ENCODE measurements at places on chromosomes 7 and 10.

- peak; percentile 70 for DNase-seq
Observed at GRCh38 chr10:47311932-47312662, 10.2 kb upstream of the GDF2 start.

- no peak for DNase-seq
Observed at GRCh38 chr7:150958597-150958996, 19.5 kb downstream of the KCNH2 start.

DNA sequence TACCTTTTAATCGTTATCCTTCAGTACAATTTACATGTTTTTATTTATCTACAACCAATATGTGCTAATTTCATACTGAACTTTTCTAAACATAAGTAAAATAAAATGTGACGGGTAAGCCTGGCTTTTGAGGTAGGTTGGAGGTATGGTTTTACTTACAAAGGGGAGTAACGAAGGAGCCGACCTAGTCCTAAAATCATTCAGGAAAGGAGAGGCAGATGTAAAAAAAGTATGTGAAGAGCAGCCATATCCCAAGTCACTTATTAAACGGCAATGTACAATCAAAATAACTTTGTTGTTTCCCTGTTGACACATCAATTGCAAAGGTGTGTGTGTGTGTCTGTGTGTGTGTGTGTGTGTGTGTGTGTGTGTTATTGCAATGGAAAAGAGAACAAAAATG lies 351.3 kb downstream of the CRPPA start:
- DNase-seq = no peak

DNA sequence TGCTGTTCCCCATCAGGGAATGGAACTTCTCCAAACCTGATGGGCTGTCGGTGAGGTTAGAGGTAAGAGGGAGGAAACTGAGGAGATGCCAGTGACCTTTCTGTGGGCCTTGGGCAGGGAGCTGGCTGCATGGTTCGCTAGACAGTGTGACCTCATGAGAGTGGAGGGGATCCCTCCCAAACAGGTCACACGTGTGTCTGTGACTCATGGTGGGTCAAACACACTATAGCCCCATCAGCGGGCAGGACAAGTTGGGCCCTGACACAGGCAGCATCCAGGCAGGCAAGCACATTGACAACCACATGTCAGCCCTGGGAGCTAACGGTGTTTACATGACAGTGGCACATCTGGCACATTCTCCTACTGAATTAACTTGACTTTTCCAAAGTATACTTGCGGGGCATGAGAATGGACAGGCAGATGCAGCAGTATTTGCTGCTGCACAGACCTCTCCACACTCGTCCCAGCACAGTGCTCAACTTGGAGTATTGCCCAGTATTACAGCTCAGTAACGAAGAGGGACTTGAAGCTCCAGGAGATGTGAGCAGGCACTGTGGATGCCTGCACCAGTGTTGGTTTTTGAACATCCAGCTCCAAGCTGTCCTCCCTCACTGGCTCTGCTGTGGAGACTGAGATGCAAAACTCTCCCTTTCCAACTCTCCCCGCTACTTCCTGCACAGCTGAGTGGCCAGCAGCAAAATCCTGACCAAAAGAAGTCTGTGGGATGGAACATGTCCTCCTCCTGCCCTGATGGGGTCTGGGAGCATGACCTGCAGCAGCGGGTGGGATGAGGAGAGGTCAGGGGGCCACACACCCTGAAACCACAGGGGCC lies 199.6 kb downstream of the WDR37 start:
- no peak for DNase-seq

DNA sequence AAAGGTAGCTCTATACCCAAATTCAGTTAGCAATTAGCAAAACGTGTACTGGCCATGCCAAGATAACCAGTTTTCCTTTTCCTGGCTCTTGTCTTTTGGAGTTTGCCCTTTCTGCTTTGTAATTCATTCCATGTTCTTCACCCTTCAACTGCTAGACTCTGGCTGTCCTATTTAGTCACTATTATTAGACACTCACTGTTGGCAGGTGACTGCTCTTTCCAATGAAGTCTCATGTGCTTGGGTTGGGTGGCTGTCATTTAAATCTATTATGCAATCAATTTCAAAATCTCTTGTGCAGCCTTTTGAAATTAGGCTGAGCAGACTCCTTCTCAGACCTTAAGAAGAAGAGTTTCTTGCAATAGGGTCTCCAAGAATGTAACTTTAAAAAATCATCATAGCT lies 266.5 kb downstream of the GPR158 start:
- no peak for DNase-seq

GRCh38 chr10:66748217-66748616 lies 177.6 kb upstream of the LRRTM3 start:
- no peak for DNase-seq

GRCh38 chr7:77427996-77428603 lies 12.0 kb upstream of the GSAP start:
- no peak for DNase-seq

DNA sequence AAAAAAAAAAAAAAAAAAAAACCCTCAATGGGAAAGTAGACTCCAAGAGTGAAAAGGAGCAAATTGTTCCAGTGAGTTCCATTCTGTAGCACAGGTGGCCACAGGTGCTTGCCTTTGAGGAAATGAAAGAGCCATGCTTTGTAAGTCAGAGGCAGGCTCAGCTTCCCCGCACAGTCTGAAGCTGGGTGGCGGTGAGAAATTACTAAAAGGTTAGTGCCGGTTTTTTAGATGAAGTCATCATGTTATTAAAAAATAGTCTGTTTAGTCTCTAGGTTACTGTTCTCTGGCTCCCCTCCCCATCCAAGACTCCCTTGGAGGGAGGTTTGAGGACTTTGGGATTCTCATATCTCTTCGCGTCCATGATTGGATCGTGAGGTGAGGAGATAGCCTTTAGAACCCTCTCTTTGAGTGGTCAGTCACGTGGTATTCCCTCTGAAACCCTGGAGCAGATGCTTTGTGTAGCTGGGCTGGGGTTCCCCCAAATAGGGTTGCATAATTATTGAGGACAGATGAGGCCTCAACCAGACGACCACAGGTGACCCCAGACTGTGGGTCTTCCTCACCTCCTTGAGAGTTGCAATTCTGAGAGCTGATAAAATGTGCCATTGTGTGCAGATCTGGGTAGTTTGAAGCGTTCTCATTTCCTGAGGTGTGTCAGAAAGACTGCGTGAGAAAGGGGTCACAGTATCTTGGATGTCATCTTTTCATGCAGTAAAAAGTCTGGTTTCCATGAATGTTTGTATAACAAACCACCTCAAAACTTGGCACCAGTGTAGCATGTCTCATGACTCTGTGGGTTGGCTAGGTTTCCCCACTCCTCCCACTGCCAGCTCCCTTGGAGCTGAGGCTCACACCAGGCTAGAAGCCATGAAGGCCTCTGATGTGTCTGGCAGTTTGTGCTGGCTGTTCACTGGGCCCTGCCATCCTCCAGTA lies 27.1 kb downstream of the OGDH start:
- peak; percentile 59 for DNase-seq

DNA sequence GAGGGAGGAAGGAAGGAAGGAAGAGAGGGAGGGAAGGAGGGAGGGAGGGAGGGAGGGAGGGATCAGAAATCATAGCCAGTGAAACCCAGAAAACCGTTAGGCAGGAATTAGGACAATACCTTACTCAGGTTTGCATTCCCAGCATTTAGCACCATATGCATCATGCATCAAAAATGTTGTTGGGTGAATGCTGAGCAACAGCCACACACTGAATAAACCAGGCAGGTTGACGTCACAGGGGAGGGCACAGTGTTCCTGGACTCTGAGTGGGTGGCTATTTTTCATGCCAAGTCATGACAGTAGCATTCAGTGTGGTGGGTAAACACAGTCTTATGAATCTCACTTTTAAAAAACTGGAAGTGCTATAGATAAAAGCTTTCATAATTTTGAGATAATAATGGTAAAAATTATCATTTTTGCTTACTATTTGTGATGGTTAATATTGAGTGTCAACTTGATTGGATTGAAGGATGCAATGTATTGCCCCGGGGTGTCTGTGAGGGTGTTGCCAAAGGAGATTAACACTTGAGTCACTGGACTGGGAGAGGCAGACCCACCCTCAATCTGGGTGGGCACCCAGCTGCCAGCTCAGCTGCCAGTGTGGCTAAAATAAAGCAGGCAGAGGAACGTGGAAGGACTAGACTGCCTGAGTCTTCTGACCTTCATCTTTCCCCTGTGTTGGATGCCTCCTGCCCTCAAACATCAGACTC lies 199.1 kb upstream of the PRKCQ start:
- no peak for DNase-seq

GRCh38 chr7:55181762-55182161 lies 162.9 kb downstream of the EGFR start:
- no peak for DNase-seq

DNA sequence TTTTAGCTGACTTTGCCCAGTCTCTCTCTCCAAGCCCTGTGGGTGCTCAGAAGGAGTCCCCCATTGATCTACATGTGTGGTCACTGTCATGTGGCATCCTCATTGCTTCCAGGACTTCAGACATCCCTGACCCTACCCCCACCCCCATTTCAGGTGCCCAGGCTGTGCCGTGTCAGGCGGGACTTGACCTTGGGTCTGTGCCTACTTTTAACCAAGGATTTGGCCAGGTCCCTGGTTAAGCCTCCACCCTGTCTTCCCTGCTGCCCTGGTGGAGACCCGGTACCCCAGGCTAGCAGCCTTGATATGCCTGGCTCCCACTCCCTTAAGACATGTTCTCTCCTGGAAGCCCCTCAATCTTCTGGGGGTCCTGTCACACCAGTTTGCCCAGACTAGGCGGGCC lies 31.3 kb downstream of the PRF1 start:
- DNase-seq = no peak

DNA sequence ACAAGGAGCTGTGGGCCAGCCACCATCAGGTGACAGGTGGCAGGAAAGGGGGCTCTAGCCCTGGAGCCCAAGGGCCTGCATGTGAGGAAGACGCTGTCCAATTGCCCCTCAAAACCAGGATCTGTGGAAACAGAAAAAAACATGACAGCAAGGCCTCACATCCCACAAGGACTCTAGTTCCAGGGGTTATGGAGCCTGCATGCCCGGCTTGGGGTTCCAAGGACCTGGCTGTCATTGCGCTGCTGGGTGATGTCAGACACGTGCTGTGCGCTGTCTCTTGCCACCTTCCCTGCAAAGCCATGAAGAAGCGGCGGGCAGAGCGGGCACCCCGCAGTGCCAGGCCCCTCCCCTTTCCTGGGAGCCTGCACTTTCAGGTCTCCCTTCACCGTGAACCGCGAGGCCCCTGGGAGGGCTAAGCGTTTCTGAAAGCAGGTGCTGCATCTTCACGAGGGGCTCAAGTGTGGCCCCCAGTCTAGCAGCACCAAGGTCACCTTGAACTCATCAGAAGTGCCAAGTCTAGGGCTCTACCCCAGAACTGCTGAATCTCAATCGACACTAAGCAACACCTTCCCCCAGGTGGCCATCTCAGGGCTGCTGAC lies 15.1 kb upstream of the CRYGN start:
- DNase-seq = no peak

DNA sequence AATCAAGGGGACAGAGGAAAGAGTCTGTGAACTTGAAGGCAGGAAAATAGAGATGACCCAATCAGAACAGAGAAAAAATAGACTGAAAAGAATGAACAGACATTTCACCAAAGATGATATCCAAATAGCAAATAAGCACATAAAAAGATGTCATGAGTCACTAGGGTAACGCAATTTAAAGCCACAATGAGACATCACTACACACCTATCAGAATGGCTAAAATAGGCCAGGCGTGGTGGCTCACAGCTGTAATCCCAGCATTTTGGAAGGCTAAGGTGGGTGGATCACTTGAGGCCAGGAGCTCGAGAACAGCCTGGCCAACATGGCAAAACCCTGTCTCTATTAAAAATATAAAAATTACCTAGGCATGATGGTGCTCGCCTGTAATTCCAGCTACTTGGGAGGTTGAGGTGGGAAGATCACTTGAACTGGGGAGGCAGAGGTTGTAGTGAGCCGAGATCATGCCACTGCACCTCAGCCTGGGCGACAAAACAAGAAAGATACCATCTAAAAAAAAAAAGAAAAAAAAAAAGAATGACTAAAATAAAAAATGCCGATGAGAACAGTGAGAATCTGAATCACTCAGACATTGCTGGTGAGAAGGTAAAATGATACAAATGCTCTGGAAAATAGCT lies 100.9 kb downstream of the LHPP start:
- DNase-seq = no peak

DNA sequence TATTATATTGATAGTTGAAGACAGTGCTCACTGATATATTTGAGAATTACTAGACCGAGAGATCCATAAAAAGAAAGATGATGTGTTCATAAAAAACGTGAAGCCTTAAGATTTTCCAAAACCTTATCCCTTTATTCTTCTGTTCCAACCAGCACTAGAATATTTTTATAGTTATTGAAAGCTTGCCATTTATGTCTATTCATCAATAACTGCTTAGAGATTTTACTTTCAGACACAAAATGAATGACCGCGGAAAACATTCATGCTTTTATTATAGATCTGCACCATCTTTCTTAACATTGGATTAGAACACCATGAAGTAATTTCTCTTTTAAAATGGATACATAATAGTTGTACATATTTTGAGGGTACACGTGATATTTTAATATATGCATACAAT lies 77.6 kb downstream of the FBXL13 start:
- no peak for DNase-seq

DNA sequence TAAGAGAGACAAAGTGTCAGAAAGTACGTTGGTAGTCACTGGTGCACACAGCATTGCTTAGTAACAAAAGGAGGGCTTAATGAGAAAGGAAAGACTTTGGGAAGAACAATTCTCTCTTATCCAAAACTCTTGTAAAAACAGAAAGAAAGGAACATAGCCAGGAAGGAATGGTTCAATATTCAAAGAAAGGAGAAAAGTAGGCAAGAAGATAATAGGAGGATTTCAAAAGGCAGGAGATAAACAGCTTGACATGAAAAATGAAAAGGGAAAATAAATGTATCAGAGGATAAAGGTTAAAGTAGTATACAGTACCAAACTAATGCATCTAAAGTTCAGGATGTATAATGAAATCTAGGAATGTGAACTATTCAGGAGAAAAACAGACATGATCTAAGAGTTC lies 20.1 kb downstream of the ZFAND4 start:
- DNase-seq = no peak

- DNase-seq = no peak
Observed at GRCh38 chr7:98571006-98571405, 46.1 kb upstream of the NPTX2 start.

- DNase-seq = no peak
Observed at GRCh38 chr10:107847620-107848019, 683.1 kb upstream of the SORCS1 start.

GRCh38 chr7:82028097-82028496 lies 258.2 kb upstream of the HGF start:
- no peak for DNase-seq

GRCh38 chr10:119638982-119639381 lies 12.2 kb upstream of the BAG3 start:
- no peak for DNase-seq

- DNase-seq = no peak
Observed at GRCh38 chr7:70622936-70623335, 509.0 kb upstream of the GALNT17 start.
